Upper lobe of left lung (tissue), 6 donors: ENCODE measurements at places on chromosomes 3 and 15. TPM values are rescaled to one million over a fixed set of nuclear protein-coding genes. Genes with fewer than 3 reads are reported as not detected.

Gene TEX55
- total RNA-seq = not detected

Gene TSC22D2
- 26.1 TPM for total RNA-seq

Gene PLSCR5
- not detected for total RNA-seq

Gene RMDN3
- 123 TPM for total RNA-seq

- no peaks in the 10 kb centered on the region for H3K36me3 ChIP-seq
- no peak overlapping the region for H3K4me3 ChIP-seq
- peaks cover 26% of the 10 kb centered on the region for H3K4me1 ChIP-seq
- no peak for DNase-seq
These were observed 26.2 kb downstream of the RARB start for GRCh38 chr3:25454005-25454927.

GRCh38 chr15:39239562-39239961 lies 341.3 kb upstream of the THBS1 start:
- H3K4me1 ChIP-seq = no peaks in the 10 kb centered on the region
- no peak for DNase-seq
- H3K36me3 ChIP-seq = no peaks in the 10 kb centered on the region
- H3K4me3 ChIP-seq = no peak overlapping the region

- peak overlapping the region; percentile 52 for H3K27ac ChIP-seq
- no peak overlapping the region for H3K4me3 ChIP-seq
- DNase-seq = no peak
- no peaks in the 10 kb centered on the region for H3K27me3 ChIP-seq
- H3K4me1 ChIP-seq = peaks cover 7% of the 10 kb centered on the region
- no peaks in the 10 kb centered on the region for H3K36me3 ChIP-seq
These were observed 94.8 kb downstream of the CPN2 start for GRCh38 chr3:194256040-194256945.

- no peak overlapping the region for H3K4me3 ChIP-seq
- no peaks in the 10 kb centered on the region for H3K4me1 ChIP-seq
- DNase-seq = no peak
- H3K27me3 ChIP-seq = no peaks in the 10 kb centered on the region
- H3K27ac ChIP-seq = no peak overlapping the region
These were observed 66.1 kb downstream of the GBE1 start for GRCh38 chr3:81695302-81695701.

DNA sequence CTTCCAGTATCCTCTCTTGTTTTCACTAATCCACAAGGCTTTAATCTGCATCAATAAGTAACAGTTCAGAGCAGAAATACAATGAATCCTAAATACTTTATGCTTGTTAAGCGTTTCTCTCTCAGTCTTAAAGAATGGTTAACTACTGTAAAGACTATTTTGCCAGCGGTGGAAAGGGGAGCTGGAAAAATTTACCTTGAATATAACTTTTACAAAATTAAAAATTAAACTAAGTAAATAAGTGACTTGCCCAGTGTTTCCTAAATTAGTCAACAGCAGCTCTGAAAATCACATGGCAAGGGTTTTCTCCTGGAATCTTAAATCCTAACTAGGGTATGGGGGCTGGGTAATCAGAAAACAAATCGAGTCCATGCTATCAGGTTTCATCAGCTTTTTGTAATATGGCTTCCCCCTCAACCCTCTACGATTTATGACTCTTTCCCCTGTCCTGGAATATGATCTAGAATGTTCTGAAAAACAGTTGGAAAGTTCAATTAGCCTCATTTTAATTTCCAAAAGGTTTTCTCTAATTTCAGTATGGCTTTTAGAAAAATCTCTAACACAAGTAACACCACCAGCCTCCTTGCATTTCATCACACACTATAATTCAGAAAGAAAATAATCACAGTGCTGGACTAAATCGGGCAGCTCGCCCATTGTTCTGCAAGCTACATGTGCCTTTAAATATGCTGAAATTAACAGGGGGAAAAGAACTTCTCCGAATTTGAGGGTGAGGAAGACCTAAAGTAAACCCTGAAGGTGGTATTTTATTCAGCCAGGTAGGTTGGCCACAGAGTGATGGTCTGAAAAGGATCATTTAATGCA lies 133.5 kb downstream of the ADAMTS9 start:
- H3K4me3 ChIP-seq = no peak overlapping the region
- H3K36me3 ChIP-seq = peaks cover 45% of the 10 kb centered on the region
- no peaks in the 10 kb centered on the region for H3K27me3 ChIP-seq
- H3K27ac ChIP-seq = no peak overlapping the region

DNA sequence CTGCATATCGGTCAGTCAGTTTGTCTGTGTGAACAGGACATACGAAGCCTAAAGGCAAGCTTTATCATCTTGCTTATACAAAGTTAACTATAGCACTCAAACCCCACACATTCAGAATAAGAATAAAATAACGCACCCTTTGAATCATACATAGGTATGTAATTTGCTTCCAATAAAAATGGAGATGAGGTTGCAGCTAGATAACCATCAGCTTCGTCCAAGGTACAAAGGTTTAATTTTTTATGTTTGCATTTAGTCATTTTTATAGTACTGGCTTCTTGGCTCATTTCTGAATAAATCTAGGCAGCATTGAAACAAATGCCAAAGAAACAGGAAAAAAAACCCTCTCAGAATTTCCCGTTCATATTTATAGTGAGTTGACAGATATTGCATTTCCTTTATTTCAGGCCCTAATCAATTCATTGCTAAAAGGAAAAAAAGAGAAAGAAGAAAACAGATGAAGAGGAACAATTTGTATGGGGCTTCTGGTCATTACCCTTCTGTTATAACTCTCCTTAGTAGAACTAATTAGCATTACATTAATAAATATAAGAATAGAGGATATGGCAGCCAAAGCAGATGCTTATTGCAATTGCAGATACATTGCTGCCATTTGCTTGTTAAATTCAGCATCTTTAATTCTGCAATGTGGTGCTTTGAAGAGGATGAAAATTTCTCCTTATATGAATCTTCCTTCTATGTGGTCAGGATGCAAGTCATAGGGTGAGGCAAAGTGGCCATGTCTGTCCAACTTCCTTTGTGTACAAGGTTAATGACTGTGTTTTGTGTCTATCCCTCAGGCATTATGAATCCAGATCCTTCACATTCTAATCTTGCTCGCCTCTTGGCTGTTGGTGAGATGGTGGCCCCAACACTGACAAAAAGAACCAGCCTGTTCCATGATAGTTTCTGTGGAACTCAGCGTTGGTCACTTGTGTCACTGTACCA lies 550.0 kb downstream of the AGBL1 start:
- H3K27ac ChIP-seq = no peak overlapping the region
- no peaks in the 10 kb centered on the region for H3K27me3 ChIP-seq
- no peak overlapping the region for H3K4me3 ChIP-seq
- no peaks in the 10 kb centered on the region for H3K4me1 ChIP-seq
- no peaks in the 10 kb centered on the region for H3K36me3 ChIP-seq
